GM03348 (cell line): ENCODE measurements at places on chromosomes 2 and 18.
A peak's percentile ranks its signal among the peaks of the same experiment; 100 is the strongest.

DNA sequence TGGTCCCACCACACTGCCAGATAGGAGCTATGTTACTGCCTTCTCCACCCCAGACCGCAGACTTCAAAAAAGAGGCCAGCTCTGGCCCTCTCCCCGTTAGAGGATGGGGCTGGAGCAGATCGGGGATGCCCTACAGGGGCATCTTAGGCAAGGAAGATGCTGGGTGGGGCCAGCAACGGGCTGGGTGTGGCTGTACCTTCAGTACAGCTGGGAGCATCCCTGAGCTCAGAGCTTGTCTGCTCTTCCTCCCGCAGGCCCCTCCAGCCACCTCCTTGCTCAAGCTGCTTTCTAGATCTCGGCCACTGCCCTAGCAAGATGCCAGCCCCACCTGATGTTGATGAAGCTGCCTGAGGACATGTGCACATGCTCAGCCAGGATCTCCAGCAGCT, 9.8 kb downstream of the PTPRN start:
- DNase-seq, result no peak

GRCh38 chr2:12809526-12809925, 92.8 kb downstream of the TRIB2 start:
- DNase-seq, result no peak

DNA sequence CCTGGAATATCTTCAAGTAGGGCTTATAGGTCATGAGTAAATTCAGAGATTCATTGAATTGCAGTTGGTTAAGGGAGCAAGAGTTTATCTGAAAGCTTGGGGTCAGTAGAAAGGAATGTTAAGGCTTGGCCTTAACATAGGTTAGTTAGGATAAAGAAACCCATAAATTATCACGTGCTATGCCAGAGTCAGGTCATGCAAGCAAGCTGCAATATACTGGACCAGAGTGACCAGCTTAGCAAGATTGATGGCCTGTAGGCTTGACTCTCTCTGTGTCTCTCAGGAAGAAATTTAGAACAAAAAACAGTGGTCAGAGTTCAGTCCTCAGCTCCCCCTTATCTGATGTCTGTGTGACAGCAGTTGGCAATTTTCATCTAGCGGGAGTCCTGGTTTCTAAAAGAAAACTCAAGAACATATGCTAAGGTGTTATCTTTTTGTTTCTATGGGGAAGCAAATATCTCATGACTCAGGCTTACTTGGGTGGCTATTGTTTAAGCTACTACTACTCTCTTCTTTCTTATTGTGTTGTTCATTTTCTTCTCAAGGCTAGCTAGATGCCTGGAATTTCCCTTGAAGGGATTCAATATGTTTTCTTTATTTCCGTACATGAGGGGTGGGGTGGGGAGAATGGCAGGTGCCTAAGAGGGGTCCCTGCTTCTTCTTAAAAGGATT, 28.7 kb upstream of the MARCO start:
- no peak for DNase-seq

DNA sequence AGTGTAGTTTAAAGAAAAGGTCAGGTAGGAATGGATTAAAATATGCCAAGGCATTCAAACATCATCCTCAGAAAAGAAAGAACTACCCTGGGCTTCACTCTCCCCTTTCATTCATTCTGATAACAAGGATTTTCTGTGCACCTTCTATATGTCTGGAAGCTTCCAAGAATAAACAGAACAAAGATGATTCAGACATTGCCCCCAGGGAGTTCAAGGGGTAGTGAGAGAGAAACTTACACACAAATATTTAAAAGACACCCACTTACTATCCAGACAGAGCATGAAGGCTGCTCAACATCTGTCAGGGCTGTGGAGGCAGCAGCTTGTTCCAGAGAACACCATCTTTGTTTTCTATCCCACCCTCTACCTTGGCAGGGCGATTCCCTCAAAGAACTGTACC, 140.5 kb downstream of the ALK start:
- DNase-seq, result no peak

GRCh38 chr2:190875891-190876290, 4.7 kb upstream of the GLS start:
- no peak for DNase-seq

- DNase-seq, result no peak
Observed at GRCh38 chr2:234483568-234484251, 13.2 kb downstream of the ARL4C start.

DNA sequence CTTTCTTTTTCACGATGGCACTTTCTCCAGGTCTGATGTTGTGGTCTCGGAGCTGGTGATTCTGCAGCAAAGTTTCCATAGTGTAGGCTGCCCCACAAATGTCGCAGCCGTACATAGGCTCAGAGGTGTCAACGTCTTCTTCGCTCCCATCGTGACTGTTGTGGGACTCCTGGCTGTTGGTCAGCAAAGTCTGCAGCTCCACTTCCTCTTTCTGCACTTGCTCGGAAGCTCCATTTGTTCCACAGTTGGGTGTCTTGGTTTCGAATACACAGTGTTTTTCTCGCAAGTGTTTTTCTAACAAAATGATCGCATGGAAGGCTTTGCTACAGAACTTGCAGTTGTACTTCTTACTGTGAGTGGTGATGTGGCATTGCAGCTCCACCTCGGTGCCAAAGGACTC, 126.8 kb downstream of the ZNF521 start:
- DNase-seq, result no peak

DNA sequence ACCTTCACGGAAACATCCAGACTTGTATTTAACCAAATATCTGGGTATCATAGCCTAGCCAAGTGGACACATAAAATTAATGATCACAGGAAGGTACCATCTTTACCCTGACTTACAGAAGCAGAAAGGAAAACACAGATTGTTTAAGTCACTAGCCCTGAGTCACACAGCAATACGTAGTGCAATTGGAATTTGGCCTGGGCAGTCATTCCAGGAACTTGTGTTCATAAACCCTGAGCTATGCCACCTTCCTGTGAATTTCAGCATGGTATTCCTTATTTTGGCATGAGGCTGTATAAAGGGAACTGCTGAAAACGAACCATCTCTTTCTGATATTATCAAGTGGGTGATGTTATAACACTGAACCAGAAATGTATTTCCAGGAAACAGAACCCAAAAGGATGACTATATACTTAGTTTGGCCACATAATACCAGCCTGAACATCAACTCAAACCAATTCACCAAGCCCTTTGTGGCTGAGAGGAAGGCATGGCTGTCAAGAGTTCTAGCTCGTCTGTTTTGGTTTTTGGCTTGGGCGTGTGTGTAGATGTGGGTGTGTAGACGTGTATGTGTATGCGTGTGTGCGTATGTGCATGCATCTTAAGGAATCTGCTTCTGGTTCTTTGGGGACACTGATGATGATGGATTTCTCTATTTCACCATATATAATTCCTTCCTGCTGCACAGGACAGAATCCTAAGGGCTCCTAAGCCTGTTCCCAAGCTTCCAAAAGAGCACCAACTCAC, 533.4 kb upstream of the ID2 start:
- peak; percentile 77 for DNase-seq
